MV-4-11 (cell line): ENCODE measurements at places on chromosomes 13 and 19.
A peak's percentile ranks its signal among the peaks of the same experiment; 100 is the strongest.

- DNase-seq = peak; percentile 58
Observed at GRCh38 chr19:48480558-48481500, 11.7 kb downstream of the CYTH2 start.

- DNase-seq = peak; percentile 47
Observed at GRCh38 chr19:31349160-31349881, at the start of gene TSHZ3. Gene TSHZ3, minus strand, starts transcription at chr19:31349436. Its CDS starts 217 bp downstream, at chr19:31349219.

- no peak for DNase-seq
Observed at GRCh38 chr13:66009241-66009640, 1220.9 kb downstream of the PCDH9 start.

DNA sequence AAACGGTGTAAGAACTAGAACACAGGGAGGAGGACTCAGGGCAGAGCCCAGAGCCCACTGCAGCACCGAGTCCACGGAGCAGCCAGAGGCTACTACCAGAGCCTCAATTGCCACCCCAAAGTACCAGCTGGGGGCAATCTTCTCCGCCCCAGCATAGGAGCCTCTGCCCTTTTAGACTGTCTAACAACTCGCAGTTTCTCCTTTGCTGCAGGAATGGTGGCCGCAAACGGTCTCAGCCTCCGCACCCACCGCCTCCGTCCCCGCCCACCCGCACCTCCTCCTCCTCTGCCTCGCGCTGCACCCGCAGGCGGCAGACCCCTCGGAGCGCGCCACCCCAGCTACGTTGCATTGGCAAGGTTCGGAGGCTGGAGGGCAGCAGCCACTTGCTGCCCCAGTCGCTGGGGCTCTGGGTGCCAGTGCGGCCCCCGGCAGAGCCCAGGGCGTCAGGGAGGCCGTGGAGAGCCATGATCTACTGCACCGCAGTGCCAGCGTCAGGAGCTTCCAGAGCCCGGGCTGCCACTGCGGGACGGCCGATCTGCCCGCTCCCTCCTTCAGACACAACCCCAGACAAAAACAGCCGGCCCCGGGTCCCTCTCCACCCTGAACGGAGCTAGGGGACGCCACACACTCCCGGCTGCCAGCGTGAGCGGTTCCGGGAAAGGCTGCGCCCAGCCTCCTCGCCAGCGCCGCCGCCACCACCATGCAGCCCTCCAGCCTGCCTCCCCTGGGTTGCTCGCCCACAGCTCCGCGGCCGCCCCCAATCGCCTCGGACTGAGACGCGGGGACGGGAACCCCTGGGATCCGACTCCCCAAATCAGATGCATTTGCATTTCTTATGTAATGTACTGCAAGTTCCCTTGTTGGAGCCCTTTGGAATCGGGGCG lies 1.8 kb downstream of the FGF14 start:
- no peak for DNase-seq

DNA sequence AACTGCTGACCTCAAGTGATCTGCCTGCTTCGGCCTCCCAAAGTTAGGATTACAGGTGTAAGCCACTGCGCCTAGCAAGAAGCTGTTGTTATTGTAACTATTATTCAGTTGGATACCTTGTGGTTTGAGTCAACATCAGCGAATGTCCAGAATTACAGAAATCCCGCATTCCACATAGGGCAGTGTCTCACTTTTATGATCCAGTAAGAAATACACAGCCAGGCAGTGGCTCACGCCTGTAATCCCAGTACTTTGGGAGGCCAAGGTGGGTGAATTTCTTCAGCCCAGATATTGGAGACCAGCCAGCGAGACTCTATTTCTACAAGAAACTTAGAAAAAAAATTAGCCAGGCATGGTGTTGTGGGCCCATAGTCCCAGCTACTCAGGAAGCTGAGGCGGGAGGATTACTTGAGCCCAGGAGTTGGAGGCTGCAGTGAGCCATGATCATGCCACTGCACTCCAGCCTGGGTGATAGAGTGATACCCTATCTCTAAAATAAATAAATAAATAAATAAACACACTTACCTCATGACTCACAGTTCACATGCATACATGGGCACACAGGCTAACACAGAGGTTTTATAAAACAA lies 43.8 kb downstream of the SPTBN4 start:
- no peak for DNase-seq

- peak; percentile 69 for DNase-seq
Observed at GRCh38 chr19:7869910-7870511, 4.2 kb downstream of the PRR36 start.

DNA sequence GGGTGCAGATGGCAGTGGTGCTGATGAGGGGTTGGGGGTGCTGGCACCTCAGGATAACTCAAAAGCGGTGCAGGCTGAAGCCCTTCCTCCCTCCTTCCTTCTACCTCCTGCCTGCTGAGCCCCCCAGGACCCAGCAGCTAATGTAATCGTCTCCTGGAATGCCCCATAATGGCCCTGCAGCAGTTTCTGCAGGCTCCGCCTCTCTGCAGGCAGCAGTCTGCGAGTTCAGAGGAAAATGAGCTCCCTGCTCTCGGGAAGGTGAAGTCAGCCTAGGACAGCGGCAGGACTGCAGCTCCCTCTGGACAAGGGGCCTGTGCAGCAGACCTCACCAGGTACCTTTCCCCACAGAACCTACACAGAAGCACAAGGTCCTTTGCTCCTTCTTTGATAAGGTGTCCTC lies 130.9 kb downstream of the ZDHHC20 start:
- DNase-seq = no peak

DNA sequence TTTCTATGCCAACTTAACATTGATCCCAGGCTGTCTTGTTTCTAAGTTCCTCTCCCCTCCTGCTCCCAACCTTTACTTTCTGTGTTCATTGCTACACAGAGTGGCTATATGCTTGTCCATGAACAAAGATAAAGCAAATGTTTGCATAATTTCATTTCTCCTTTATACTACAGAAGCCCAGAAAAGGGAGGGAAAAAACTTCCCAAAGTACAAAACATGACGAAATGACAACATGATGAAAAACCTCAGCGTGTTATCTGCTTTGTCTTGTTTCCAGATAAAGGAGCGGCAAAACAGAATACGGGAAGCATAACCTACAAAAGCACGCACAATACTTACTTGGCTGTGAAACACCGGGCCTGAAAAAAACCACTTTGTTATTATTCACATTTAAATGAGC lies 336.8 kb downstream of the DNAJC15 start:
- peak; percentile 48 for DNase-seq

DNA sequence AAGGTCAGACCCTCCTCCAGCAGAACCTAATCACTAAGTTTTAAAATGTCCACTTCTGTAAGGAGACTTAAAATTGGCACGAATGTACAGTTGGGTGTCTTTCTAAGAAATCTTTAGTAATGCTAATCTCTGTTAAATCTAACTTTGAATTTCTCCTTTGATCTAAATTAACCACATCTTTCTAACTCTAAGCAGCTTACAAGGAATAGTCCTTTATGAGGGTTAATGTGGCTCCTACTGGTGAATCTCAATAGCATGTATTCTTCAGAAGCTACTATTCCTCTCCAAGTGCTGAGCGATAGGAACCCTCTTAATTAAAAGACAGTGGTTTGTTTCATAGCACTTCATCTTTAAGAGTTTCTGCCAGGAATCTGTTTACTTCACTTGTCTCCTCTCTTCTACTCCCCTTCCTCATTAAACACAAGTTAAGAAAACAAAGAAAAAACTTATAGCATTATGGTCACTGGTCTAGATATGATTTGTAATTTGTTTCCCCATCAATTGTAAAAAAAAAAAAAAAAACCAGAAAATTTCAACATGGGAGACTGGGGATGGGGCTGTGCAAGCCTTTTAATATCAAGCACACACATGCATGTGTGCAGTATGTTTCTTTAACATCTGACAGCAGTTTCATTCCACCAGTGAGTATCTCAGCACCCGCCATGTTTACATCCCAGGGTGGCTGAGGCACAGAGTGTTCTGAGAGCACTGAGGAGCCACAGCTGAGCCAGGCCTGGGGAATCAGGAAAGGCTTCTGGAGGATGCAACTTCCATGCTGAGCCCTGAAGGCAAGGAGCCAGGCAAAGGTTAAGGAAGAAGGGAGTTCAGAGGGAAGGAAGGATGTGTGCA lies 57.7 kb downstream of the ATP7B start:
- DNase-seq = no peak

GRCh38 chr13:43953370-43953769 lies 73.7 kb downstream of the LACC1 start:
- no peak for DNase-seq

- DNase-seq = no peak
Observed at GRCh38 chr19:45191375-45191774, 12.8 kb downstream of the BLOC1S3 start.

DNA sequence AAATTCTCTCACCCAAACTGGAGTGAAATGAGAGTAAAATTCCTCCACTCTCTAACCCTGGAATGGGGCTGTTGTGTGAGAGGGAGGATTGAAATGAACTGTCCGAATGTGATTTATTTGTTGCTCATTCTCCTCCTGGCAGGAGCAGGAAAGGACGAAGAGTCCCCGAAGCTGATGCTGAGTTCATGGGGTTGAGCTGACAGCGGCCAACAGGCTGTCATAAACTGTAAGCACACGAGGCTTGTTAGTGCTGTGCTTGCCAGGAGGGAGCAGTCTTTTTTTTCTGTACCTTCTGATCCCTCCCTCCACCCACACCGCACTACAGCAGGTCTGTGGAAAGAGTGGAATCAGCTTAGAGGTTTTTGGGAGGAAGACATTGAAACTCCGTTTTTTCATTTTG lies 33.1 kb upstream of the ZNF331 start:
- DNase-seq = no peak

- peak; percentile 26 for DNase-seq
Observed at GRCh38 chr13:51240958-51241357, 18.8 kb downstream of the FAM124A start.

DNA sequence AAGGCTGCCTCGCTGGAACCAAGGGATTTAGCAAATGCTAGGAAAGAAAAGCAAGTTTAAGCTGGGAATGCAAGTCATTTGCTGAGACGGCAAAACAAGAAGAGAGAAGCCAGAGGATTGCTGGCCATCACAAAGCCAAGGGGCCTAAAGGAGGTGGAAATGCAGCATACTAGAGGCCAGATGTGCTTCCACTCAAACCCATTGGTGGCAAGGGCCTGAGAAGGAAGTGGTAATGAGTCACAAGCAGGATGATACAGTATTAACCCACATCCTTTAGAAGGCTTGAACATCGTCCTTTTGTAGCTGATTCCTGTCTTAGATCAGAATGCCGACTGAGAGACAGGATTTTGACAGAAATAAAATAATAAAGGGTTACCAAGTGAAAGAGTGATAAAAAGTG lies 68.2 kb downstream of the ITGBL1 start:
- DNase-seq = peak; percentile 91

- DNase-seq = no peak
Observed at GRCh38 chr19:17323300-17323963, 11.2 kb downstream of the ANO8 start.

- no peak for DNase-seq
Observed at GRCh38 chr13:97573011-97573410, 139.0 kb downstream of the RAP2A start.

- DNase-seq = no peak
Observed at GRCh38 chr13:71871176-71871754, 4.3 kb upstream of the DACH1 start.

- DNase-seq = no peak
Observed at GRCh38 chr13:113945857-113946408, 27.9 kb downstream of the C13orf46 start.

GRCh38 chr13:111861766-111862366 lies 205.1 kb upstream of the SOX1 start:
- DNase-seq = no peak

DNA sequence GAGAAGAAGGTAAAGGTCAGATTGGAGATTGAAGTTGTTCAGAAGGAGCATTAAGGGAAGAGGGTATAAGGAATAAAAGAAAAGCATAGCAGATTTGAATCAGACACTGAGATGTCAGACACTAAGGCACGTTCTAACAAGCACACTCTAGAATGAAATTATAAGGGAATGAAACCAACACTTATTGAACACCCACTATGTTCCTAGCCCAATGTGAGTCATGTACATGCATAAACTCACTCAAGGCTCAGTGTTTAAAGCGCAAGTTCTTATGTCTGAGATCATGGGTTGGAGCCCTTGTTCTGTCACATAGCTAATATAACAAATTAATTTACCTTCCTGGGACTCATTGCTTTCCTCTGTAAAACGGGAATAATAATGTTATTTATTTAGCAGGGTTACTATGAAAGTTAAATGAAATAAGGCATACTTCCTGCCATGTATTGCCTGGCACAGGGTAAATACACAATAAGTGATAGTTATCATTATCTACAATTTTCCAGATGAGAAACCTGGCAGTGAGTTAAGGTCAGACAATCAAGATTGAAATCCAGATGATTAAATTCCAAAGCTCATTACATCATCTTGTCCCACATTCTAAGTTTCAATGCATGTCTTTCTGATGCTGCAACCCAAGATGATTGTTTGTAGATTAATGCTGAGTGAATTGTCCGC lies 68.3 kb upstream of the DACH1 start:
- DNase-seq = no peak

GRCh38 chr19:31960474-31960873 lies 384.9 kb upstream of the ZNF507 start:
- DNase-seq = no peak
